Stimulated activated CD4-positive, alpha-beta T cell treated with anti-CD3 and anti-CD28 coated beads, TNF-alpha, amount 100 ng/mL, for 1 hour (primary cell): ENCODE measurements at places on chromosomes 16 and 17.

DNA sequence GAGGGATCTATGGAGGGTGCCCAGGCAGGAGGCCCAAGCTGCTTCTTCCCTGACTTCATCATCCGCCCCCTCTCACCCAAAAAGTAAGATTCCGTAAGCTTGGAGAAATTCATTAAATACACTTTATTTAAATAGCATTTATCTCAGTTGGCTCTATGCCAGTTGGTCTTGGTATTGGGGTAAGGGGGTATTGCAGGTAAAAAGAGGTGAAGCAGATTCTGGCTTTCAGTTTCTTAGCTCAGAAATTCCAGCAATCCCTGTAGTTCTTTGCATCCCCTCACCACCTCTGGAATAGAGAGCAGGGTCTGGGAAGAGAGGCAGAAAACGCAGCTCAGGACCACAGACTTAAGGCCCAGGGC is 750 bp upstream of the ALDOC start:
- DNase-seq = no peak

DNA sequence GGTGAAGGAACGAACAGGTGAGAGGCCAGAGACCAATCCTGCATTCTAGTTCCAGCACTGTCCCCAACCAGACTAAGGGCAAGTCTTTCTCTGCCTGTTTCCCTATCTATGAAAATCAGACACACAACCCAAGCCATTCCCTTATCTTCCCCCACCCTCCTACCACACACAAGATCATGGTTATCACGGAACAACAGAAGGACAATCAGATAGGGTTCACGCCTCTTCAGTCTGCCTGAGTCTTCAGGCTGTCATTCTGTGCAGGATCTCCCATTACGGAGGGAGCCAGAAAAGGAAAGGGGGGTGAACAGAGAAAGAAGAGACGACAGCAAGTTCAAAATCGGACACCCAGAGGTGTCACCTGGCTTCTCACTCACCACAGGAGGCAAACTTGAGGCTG is 11.1 kb downstream of the TLE7 start:
- no peak for DNase-seq

GRCh38 chr16:17668386-17668785 is 197.6 kb upstream of the XYLT1 start:
- no peak for DNase-seq

GRCh38 chr17:5219536-5219935 is 15.1 kb downstream of the SCIMP start:
- no peak for DNase-seq

- no peak for DNase-seq
These were observed 52.6 kb downstream of the NOS2 start for GRCh38 chr17:27747462-27748359.

GRCh38 chr17:55314061-55314783 is 49.5 kb downstream of the HLF start:
- no peak for DNase-seq

- no peak for DNase-seq
These were observed 92.9 kb upstream of the ZNF750 start for GRCh38 chr17:82932518-82933310.

DNA sequence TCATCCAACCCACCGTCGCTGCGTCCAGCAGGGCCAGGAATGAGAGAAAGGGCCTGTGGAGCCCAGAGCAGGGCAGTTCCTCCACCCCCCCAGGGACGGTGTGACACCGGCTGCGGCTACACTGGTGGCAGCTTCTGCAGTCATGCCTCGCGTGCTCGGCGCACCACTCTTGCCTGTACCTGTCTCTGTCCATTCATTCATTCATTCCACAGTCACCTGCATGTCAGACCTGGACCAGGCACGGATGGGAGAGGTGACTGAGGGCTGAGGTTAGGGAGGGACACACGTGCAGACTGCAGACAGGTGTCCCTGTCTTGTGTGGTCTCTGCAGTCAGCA is 27.3 kb downstream of the ENDOV start:
- no peak for DNase-seq

GRCh38 chr17:75763269-75763607 is 1.8 kb downstream of the GALK1 start:
- no peak for DNase-seq

DNA sequence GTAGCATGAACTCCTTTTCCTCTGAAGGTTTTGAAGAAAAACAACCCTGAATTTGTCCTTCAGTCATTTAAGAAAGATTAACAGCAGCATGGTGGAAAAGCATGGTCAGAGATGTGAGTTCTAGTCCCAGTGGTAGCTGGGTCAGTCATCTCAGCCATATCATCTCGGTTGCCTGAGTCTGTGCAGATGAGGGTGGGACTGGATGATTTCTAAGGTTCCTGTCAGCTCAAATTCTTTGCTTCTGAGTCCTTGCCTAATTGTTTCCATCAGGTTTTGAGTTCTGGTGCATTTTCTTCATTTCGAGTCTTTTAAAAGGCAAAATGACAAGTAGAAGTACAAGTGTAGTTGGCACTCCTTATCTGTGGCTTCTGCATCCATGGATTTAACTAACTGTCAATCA is 63.9 kb downstream of the TNRC6C start:
- no peak for DNase-seq

DNA sequence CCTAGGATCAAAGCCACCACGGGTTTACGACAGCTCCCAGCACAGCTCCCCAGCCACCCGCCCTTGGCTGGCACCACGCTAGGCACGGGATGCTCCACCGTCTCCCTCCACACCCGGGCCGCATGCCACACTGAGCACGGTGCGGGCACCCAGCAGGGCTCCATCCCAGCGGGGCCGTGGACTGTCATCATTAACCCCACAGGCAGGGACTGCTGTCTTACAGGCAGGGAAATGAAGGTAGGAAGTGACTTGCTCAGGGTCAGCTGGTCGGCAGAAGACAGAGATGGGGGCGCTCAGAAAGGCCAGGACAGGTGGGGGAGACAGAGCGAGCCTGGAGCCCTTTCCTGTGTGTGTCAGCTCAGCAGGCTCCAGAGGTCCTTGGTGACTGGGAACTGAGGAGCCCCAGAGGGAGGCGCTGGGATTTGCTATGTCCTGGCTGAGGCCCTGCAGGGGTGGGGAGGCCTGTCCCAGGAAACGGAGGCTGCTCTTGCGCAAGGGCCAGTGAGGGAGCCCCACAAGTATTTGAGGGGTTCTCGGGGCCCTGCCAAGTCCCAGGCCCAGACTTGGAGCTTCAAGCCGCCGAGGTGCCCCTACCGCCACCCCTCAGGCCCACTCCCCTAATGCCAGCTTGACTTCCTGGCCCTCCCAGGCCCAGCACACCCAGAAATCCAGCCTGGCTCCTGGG is 3.2 kb downstream of the UBALD1 start:
- DNase-seq = no peak

GRCh38 chr16:83095941-83096692 is 469.3 kb downstream of the CDH13 start:
- DNase-seq = no peak

DNA sequence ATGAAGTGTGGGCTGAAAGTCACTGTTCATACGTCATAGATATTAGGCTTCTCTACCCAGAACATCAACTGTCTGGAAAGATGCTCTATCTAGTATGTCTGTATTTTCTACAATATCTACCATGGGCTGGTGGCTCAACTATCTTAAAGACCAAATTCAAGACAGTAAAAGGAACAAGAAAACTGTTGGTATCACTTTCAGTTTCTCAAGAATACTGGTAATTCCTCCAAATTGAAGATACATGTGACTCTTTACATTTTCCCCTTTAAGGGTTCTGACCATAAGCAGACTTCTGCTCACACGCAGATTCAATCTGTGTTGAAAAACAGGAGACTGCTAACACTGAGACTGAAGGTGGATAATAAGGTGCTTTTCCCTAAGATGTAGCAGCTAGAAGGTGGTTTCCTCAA is 24.2 kb downstream of the XPO6 start:
- DNase-seq = no peak

DNA sequence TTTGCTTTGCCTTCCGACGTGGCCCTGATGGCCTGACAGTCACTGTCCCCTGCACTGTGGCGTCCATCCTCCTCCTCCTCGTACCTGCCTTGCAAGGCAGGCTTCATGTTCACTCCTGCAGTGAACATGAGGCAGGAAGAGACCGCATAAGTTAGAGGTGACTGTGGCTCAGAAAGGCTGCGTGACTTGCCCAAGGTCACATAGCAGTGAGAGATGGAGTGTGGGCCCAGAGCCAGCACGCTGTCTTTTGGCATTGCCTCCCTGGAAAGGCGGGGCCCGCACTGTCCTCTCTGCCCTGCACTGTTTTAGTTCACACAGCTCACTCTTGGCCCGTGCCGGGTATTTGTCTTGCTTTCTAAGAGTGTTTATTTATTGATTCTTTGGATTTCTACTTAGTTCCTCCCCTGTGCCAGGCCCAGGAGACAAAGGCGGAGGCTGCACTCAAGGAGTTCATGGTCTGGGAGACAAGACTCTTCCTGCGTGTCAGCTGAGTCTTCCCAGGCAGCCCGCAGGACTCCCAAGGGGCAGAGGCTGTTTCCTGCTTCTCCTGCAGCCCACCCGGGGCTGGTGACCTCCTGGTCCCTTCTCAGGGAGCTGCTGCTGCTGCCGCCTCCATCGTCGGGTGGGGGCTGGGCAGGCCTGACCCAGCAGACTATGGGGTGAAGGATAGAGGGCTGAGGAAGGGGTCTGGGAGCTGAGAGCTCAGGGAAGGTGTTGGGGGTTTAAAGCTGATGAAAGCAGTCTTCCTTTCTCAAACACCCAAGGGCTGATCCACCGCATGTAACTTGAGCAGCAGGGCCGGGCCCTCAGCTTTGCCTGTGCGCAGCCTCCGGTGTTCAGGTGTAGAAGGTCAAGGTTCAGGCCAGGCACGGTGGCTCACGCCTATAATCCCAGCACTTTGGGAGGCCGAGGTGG is 12.7 kb downstream of the CYGB start:
- DNase-seq = no peak

- no peak for DNase-seq
These were observed 3.0 kb downstream of the IL27 start for GRCh38 chr16:28503470-28504259.

DNA sequence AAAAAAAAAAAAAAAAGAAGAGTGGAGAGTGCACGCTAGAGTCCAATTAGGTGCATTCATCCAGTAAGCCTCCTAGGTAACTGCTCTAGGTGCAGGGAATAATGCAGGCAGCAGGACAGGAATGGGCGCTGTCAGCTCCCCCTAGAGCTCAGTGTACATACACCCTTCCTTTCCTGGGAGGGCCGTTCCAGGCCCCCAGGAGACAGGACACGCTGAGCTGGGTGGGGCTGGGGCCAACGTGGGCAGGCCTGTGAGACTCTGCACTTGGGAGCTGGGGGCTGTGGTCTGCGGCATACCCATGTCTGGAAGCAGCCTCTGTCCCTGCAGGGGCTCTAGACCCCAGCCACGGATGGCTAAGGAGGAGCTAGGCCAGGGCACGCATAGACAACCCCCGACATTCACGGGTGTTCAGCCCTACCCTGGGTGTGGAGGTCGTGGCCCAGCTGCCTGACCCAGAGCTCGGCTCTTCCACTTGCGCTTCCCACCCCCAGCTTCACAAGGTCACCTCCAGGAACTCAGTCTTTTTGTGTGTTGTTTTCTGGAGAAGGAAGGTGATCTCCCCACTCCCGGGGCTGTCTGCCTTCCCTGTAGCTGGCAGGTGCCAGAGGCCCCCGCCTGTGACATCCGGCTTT is 1.0 kb upstream of the ANTKMT start:
- DNase-seq = no peak

DNA sequence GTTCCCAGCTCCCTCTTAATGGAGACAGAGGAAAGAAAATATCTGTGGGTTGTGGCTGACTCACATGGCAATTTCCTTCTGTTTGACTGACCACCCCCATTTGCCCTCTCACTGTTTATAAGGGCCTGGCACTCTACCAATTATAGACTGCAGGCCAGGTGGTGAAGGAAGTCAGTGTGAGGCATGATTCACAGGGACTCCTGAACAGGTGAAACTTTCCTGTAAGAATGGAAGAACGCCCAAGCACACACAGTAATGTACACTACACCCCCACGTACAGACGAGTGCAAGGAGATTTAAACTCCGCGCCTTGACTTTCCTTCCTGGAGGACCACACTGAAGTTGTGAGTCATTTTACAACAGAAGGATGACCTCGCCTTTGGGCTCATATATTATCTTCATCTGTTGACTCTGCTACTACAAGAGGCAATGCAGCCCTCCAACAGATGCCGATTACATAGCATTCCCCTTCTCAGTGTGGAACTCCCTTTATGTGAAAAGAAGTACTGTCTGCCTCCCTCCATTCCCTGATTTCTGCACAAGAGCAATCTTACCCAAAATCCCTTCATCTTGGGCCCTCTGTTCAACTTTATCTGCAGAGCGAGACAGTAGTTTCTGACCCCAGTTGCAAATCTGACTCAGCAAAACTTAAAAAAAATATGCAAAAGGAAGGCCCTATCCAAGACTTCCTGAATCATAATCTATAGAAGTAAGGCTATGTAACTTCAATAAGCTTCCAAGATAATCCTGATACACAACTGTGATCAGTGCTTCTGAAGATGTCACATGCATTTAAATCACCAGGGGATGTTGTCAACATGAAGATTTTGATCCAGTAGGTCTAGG is 163.6 kb downstream of the SHISA6 start:
- DNase-seq = no peak

DNA sequence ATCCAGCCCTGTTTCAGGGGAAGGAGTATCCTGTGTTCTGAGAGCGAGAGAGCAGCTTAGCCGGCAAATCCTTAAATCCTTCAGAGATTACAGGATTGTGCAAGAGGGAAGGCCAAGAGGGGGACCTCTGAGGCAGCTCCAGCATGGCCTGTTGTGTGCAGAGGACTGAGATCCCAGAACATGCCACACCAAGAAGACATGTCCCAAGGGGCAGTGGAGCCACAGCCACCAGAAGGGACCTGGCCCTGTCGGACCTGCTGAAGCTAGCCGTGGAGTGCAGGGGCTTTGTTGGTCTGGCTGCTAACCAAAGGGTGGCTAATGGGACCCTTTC is 1.6 kb upstream of the MRC2 start:
- DNase-seq = no peak

- DNase-seq = no peak
These were observed 852.2 kb upstream of the GOT2 start for GRCh38 chr16:59586331-59586730.

GRCh38 chr17:14245002-14245401 is 8.3 kb upstream of the CDRT15 start:
- no peak for DNase-seq

- DNase-seq = no peak
These were observed 12.9 kb downstream of the SCNN1G start for GRCh38 chr16:23195366-23195978.

- DNase-seq = no peak
These were observed 87.9 kb downstream of the CLEC16A start for GRCh38 chr16:11032000-11032921.
